Astrocyte (in vitro differentiated cells and primary cell): ENCODE measurements at places on chromosomes 4 and X. TPM values are rescaled to one million over a fixed set of nuclear protein-coding genes. Genes with fewer than 3 reads are reported as not detected.

Gene NHSL2
- total RNA-seq: 13.0 and 14.8 TPM in 2 replicates

Gene ASB5
- 0.43 and 0.65 TPM in 2 replicates for total RNA-seq

Gene TMEM184C
- 40.8 and 42.3 TPM in 2 replicates for total RNA-seq

Gene MMRN1
- 0.17 and 0.34 TPM in 2 replicates for total RNA-seq

Gene GCNA
- total RNA-seq: 2.2 and 2.4 TPM in 2 replicates

Gene METAP1
- total RNA-seq: 54.2 and 60.9 TPM in 2 replicates

Gene SPINK2
- total RNA-seq: not detected in 2 replicates

Gene ZDHHC15
- 0.77 and 0.89 TPM in 2 replicates for total RNA-seq

Gene SPARCL1
- 0.25 and 0.34 TPM in 2 replicates for total RNA-seq

Gene STATH
- total RNA-seq: not detected in 2 replicates

Gene KIF4A
- total RNA-seq: 1.7 and 3.0 TPM in 2 replicates

Gene CLGN
- total RNA-seq: 1.1 and 1.6 TPM in 2 replicates

Gene GABRG1
- not detected in 2 replicates for total RNA-seq

Gene HSFX1
- total RNA-seq: 0.75 and 1.5 TPM in 2 replicates

Gene GABRQ
- total RNA-seq: 0.41 and 0.43 TPM in 2 replicates

Gene USO1
- 104 and 105 TPM in 2 replicates for total RNA-seq

Gene XAGE1A
- not detected in 2 replicates for total RNA-seq

Gene RPS3A
- 1,230 and 1,351 TPM in 2 replicates for total RNA-seq

Gene PDE5A
- 2.2 and 3.6 TPM in 2 replicates for total RNA-seq

Gene TCP11X2
- not detected in 2 replicates for total RNA-seq

Gene LRIT3
- 0.11 TPM in 1 of 2 replicates, not detected in the other for total RNA-seq

Gene AWAT2
- total RNA-seq: not detected in 2 replicates

Gene FREM3
- total RNA-seq: not detected in 2 replicates

Gene RHOXF2
- not detected in 2 replicates for total RNA-seq

Gene ADH1B
- total RNA-seq: not detected in 2 replicates

Gene RTL9
- 0.91 and 0.94 TPM in 2 replicates for total RNA-seq

Gene NAA11
- not detected in 2 replicates for total RNA-seq

Gene GPC4
- 71.9 and 86.4 TPM in 2 replicates for total RNA-seq

Gene GAGE12D
- not detected in 2 replicates for total RNA-seq

Gene RNF128
- total RNA-seq: 14.9 and 17.5 TPM in 2 replicates

Gene SHISA3
- total RNA-seq: not detected in 2 replicates

Gene ZNF157
- 0.17 and 0.54 TPM in 2 replicates for total RNA-seq

Gene SPATA18
- 19.0 and 20.7 TPM in 2 replicates for total RNA-seq

Gene GASK1B
- 25.8 and 34.2 TPM in 2 replicates for total RNA-seq

Gene SMARCA1
- 104 and 107 TPM in 2 replicates for total RNA-seq

Gene MTNR1A
- total RNA-seq: 0.22 and 0.34 TPM in 2 replicates

Gene PRDX4
- total RNA-seq: 221 and 244 TPM in 2 replicates

Gene MAGEA8
- not detected in 2 replicates for total RNA-seq

Gene TRIM60
- not detected in 2 replicates for total RNA-seq

Gene GAGE2A
- not detected in 2 replicates for total RNA-seq

Gene LYAR
- total RNA-seq: 12.0 and 13.5 TPM in 2 replicates

Gene ADGRL3
- total RNA-seq: 29.6 and 31.3 TPM in 2 replicates

Gene MAGEC2
- not detected in 2 replicates for total RNA-seq

Gene LDOC1
- 46.9 and 49.9 TPM in 2 replicates for total RNA-seq

Gene HTN3
- total RNA-seq: not detected in 2 replicates

Gene APELA
- total RNA-seq: 0.30 and 0.89 TPM in 2 replicates

Gene ERCC6L
- total RNA-seq: 0.55 and 1.0 TPM in 2 replicates

Gene TMEM187
- 8.6 and 10.6 TPM in 2 replicates for total RNA-seq

Gene OTC
- not detected in 2 replicates for total RNA-seq

Gene SHROOM2
- 15.9 and 16.0 TPM in 2 replicates for total RNA-seq

Gene UFSP2
- total RNA-seq: 21.8 and 27.5 TPM in 2 replicates

Gene FRG2
- not detected in 2 replicates for total RNA-seq

Gene ABLIM2
- 0.36 and 0.50 TPM in 2 replicates for total RNA-seq

Gene ETDB
- not detected in 2 replicates for total RNA-seq

Gene DCAF4L1
- total RNA-seq: 0.20 and 0.29 TPM in 2 replicates

Gene NKX3-2
- total RNA-seq: 5.2 and 5.9 TPM in 2 replicates

Gene FGFBP2
- not detected in 2 replicates for total RNA-seq
